SHP77 (cell line): ENCODE measurements at places on chromosomes 5 and 9.

GRCh38 chr5:90528601-90529193 is 687 bp downstream of the LYSMD3 start:
- DNase-seq: no peak

DNA sequence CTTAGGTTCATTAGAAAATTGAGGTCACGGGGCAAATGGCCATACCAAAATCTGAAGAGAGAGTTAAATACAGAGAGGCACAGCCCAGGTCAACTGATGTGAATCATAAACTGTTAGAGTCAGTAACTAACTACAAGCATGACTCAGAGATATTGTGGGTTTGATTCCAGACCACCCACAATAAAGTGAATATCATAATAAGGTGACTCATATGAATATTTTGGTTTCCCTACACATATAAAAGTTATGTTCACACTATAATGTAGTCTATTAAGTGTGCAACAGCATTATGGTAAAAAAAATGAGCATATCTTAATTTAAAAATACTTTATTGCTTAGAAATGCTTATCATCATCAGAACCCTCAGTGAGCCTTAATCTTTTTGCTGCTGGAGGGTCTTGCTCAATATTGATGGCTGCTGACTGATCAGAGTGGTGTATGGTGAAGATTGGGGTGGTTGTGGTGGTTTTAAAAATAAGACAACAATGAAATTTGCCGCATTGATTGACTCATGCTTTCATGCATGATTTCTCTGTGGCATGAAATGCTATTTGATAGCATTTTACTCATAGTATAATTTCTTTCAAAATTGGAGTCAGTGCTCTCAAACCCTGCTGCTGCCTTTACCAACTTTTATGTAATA is 53.1 kb upstream of the EDIL3 start:
- no peak for DNase-seq

GRCh38 chr5:92616085-92616484 is 964.9 kb downstream of the NR2F1-AS1 start:
- no peak for DNase-seq

DNA sequence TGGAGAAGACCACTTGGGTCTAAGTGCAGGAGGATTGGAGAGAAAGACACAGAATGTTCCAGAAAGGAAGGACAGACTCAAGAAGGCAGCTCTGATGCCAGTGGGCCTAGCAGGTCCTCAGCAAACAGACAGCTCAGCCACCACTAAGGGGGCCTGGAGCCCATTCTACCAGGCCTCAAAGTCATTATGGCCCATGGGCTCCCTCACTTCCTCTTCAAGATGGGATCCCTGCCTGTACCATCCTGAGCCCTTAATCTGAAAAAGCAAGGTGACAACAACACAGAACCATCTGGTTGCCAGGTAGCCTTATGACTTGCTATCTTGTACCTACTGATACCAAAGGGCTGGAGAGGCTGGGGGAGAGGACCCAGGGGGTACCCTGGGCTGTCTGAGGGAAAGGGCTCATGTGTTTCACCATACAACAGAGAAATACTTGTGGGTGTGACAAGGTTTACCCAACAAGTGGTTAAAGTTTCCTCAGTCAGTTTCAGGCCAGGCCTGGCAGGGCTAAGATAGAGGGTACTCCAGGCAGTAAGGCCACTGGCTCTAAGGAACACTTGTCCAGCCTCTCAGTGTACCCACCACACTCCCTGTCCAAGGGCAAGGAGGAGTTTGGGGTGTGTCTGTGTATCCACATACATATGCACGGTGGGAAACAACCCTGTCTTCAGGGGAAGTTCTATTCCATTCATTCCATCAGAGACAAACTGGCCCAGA is 30.7 kb downstream of the TCF7 start:
- no peak for DNase-seq

- no peak for DNase-seq
These were observed 127.1 kb downstream of the LHFPL2 start for GRCh38 chr5:78521455-78521854.

DNA sequence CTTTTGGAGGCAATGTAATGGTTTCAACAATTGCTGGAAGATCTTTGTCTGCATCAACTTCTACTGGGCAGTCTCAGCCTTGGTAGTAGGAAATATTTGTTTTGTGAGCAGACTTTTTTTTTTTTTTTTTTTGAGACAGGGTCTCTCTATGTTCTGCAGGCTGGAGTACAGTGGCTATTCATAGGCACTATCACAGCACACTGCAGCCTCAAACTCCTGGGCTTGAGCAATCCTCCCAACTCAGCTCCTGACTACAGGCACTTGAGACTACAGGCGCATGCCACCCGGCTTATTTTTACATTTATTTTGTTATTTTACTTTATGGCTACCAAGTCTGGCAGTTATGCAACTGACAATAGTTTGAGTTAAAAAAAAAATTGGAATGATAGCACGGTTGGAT is 187.3 kb downstream of the SNX18 start:
- no peak for DNase-seq

GRCh38 chr5:27026801-27027200 is 11.6 kb downstream of the CDH9 start:
- no peak for DNase-seq

- DNase-seq: no peak
These were observed 220.8 kb downstream of the PRR16 start for GRCh38 chr5:120684749-120685415.

DNA sequence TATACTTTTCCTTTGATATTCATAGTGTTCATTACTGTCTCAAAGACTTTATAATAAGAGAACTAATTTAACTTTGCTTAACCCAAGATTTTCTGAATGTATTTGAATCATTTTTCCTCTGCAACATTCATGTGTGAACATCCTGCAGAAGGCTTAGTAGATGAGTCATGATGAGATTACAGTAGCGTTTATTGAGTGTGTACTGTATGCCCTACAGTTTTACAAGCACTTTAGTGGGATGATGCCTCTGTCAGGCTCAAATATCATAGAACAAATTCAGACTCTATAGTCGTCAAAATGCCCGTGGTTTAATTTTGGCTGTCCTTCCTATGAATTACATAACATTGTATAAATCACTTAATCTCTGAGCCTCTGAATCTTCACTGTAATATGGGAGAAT is 41.2 kb downstream of the FYB1 start:
- no peak for DNase-seq

DNA sequence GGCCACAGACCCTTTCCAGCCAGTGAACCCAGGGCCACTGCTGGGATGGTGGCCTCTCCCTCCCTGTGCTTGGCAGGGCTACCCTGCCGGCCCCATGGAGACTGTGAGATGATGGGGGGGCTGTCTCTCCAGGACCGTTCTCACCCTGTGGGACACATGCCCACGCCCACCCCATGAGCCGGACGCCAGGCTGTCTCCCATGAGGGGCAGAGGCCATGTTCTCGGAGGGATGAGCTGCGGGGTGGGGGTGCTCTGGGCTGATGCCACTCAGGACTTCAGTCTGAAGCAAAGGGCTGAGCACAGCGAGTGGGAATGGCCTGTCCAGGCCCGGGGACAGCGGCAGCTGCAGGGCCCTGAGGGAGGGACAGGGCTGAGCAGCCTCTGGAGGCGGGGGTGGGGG is 88.9 kb downstream of the KCNT1 start:
- no peak for DNase-seq

- no peak for DNase-seq
These were observed at the start of gene PCDHA11 for GRCh38 chr5:140868721-140869554. PCDHA11 (plus strand) TSS chr5:140868957; CDS start chr5:140869104, 147 bp downstream.

GRCh38 chr5:171762021-171762608 is 23.5 kb upstream of the SMIM23 start:
- DNase-seq: no peak

- no peak for DNase-seq
These were observed 168.9 kb upstream of the NFIB start for GRCh38 chr9:14482856-14483255.

DNA sequence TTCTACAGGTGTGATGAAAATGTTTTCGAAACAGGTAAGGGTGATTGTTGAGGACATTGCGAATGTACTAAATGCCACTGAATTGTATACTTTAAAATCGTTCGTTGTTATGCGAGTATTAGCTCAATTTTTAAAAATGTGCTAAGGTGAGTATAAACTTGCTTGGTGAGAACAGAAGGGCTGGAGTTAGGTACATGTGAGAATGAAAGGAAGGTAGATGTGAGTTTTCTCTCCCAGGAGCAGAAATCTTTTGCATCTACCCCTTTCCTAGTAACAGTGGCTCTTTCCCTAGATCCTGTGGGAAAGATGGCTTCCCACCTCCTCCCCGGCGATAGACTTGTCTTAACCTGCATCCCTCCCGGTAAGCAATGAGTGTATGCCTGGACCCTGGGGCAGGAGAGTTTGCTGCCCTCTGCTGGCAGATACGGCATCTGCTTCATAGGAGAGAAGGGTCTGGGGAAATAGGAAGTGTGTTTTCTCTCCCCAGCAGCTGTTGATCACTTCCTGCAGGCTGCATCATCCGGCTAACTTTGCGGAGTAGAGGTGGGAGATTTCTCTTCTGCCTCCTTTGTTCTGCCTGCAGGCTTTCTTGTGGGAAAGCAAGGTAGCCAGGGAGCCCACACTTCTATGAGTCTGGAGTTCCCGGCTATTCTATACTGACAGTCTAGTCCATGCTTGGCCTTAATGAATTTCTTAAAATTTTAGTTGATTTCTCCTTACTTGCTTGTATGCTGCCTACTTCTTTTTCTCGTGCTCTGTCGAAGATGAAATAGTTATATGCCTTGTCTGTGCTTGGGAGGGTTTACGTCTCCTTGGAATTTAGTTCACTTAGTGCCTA is 373.3 kb upstream of the SEMA6A start:
- peak; percentile 26 for DNase-seq

DNA sequence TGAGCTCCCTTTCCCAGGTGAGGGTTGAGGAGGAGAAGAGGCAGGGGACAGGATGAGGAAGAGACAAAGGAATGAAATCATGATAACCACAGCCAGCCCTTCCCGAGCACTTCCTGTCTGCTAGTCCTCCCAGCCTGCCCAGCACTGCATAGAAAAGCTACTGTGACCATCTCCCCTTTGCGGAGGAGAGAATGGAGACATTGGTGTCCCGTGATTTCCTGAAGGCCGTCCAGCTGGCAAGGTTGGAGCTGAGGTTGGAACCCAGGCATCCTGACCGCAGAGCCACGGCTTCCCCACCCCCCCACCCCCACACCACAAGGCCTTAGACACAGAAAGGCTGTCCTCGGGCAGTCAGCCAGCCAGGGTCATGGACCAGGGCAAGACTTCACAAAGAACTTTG is 131.1 kb upstream of the ICE1 start:
- no peak for DNase-seq

DNA sequence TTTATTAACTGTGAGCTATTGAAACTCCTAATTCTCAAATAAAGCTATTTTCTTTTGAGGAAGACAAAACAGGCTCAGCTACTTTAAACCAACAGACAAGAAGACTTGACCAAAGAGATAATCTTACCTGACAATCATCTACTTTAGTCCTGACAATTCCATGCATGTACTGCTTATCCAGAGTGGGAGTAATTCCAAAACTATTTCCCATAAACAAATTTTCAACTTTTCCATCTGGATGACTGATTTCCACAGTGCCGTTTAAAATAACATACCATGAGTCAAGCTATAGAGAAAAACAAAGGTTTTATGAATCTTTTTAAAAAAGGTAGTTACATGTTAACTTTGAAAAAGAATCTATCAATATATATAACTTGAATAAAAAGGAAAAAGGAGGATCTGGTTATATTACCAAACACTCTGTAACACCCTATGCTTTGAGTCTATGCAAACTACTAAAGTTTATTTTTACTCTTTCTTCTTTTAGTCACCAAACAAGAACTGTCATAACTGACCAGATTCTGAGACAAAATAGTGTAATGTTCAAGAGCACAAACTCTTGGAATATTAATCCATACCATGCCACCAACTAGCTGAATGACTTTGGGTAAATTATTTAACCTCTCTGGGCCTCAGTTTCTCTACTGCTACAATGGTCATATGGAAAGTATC is 129.7 kb downstream of the RAPGEF6 start:
- DNase-seq: no peak

DNA sequence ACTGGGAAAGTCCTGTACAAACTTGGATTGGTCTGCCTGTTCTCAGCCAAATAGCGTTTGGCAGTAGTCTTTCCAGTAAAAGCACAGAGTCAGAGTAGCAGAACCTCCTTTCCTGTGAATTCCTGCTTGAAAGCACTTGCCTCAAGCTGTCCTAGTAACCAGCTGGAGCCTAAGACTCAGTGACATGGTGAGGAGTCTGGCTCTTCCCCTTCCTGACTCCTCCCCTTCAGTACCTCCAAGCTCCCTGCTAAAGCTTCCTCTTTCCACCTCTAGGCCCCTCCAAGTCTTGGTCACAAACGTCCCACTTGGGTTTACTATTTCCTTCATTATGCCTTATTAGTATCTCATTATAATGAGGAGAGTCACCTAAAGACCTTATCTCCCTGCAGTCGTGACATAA is 21.4 kb upstream of the FAM81B start:
- DNase-seq: no peak

DNA sequence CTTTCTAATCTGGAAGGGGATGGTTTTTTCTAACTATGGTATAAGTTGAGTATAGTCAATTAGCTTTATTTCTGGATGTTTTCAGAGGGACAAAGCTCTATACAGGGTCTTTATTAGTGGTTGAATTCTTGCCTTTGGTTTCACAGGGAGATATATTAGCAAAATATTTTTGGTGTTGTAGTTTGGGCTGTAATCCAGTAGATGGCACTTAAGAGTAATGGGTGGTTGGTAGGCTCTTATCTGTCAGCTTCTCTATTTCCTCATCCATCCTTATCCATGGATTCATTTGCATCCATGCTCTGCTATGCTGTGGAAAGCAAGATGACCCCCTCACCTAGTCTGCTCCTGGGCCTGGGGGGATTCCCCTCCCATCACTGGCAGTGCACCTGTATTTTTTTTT is 363.6 kb upstream of the CYLC2 start:
- DNase-seq: peak; percentile 3

DNA sequence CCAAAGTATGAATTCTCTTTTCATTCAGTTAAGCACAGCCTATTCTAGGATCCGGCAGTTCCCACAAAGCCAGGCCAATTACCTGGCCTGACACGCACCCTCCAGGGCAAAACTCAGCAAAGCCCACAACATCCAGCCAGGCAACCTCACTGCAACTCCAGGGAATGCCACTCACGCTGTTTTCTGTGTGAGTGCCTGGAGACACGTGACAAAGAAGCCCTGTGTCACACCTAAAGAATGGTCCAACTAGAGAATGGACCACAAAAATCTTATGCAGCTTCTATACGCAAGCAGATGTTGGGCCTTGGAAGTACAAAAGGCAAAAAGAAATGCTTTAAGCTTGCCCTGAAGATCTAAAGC is 20.2 kb downstream of the RETREG1 start:
- DNase-seq: no peak

DNA sequence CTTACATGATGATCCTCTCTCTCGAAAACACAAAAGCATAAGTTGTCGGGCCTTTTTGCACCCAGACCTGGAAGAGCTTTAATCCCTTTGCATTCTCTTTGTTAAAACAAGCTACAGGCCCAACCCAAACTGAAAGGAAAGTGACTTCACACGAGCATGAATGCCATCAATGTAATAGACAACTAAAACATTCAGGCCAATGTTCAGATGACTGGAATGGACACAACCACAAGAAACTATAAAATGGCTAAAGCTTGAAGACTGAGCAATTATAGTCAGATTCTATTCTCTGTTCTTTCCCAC is 45.5 kb downstream of the RFX3 start:
- DNase-seq: no peak
